GM23338 (cell line): ENCODE measurements at places on chromosomes 3 and 15.
A peak's percentile ranks its signal among the peaks of the same experiment; 100 is the strongest.

DNA sequence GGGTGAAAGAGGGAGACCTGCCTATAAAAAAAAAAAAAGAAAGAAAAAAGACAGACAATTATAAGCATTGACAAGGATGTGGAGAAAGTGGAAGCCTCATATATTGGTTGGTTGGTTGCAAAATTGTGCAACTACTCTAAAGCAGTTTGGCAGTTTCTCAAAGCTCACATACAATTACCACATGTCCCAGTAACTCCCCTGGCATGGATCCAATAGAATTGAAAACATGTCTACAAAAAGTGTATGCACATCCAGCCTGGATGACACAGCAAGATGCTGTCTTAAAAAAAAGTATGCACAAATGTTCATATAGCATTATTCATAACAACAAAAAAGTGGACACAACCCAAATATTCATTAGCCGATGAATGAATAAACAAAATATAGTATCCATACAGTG lies 19.5 kb downstream of the SETMAR start:
- DNase-seq, result no peak

DNA sequence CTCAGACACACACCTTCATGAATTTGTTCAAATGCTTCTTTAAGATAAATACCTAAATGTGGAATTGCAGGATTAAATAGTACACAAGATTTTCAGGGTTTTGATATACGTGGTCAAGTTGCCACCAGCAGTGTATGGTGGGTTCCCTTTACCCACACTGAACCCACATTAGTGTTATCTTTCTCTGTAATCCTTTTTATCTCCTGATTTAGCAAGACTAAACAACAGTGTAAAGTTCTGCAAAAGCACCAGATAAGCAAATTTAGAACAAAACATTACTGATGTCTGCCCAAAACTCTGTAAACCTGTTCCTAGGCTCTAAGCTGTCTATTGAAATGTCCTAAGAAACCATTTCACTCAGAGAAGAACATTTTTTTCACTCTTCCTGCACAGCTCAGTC lies 352.9 kb downstream of the FHIT start:
- no peak for DNase-seq

DNA sequence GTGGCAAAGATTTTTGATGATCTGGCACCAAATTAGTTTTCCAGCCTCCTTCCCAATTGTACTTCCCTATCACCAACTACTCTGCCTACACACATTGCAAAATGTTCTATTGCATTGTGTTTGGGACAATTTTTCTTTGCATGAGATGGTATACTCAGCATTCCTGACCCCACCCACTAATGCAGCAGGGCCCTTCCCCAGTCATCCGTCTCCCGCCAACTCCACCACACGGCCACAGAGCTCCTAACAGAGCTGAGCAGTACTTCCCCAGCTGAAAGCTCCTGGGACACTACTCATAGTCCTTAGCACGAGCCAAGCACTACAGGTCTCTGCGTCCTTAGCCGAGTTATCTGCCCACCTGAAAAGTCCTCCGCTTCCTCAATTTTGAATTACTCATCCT lies 34.2 kb downstream of the TXNRD3 start:
- DNase-seq, result no peak

DNA sequence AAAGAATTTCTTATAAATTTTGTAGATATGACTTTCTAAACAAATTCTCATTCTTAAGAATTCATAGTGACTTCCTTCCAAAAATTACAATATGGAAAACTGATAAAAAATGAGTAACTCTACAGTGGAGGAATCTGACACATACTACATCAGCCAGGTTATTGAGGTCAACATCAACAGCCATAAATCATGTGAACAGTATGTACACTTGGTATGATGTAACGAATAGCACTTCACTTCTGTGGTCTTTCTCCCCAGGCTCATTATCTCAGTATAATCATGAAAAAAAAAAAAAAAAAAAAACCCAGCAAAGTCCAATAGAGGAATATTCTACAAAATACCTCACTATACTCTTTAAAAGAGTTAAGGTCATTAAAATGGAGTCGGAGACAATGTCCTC lies 111.2 kb upstream of the SUCLG2 start:
- DNase-seq, result no peak

GRCh38 chr3:127688416-127689265 lies 15.9 kb downstream of the ABTB1 start:
- DNase-seq, result no peak

- peak; percentile 58 for DNase-seq
Observed at GRCh38 chr15:23467110-23467600, 20.1 kb upstream of the GOLGA6L2 start.

- DNase-seq, result no peak
Observed at GRCh38 chr3:75395580-75396315, 268.4 kb upstream of the FRG2C start.
